ENCODE measurements at places on chromosomes 5 and 9. TPM values are rescaled to one million over a fixed set of nuclear protein-coding genes. Genes with fewer than 3 reads are reported as not detected.

- no peak overlapping the region for H3K4me3 ChIP-seq
- no peaks in the 10 kb centered on the region for H3K27me3 ChIP-seq
- no peak overlapping the region for H3K27ac ChIP-seq
Measured at GRCh38 chr5:131530706-131531331, 104.2 kb downstream of the RAPGEF6 start.

DNA sequence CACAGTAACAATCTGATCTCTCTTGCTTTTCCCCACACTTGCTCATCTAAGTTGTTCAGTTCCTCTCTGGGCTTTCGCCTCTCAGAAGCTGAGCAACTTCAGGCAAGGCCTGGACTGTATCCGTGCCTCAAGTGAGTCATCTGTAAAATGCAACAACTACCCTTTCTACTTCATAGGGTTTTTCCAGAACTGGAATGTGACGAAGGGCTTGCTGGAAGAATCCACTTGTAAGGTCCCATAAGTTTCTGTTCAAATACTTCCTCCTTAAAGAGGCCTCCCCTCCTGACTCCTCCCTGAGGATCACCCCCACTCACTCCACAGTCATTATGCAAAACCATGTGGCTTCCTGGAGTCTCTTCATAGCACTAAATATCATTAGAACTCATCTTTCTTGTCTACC lies 17.5 kb upstream of the INSYN2B start:
- H3K36me3 ChIP-seq: no peaks in the 10 kb centered on the region
- H3K27me3 ChIP-seq: no peaks in the 10 kb centered on the region

DNA sequence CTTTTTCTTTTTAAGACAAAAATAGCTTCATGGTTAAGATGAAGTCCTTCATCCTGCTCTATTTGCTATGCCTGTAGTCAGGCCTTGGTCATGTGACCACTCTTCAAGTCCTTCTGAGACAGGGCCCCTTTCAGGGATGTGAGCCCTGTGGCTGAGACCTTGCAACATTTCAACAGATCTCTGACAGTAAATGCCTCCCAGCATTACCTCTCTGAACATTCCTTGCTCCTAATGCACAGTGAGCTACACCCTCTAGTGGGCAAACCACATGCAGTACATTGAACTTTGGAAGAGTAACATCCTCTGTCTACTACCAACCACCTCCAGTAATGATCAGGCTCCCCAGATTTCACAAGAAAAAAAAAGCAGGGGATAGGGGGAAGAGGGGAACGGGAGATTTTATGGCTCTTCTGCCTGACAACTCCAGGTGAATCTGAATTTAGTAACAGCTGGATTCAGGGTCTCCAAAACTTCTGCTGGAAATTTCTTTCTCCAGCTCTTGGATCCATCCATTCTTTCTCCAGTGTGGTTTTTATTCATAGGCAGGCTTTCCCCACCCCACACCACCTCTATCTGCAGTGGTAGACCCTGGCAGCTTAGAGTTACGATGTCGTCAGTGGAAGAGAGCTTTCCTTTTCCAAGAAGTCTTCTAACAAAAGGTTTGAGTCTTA lies 8.9 kb upstream of the FBXO38 start:
- no peak for DNase-seq
- no peaks in the 10 kb centered on the region for H3K4me1 ChIP-seq
- H3K27me3 ChIP-seq: no peaks in the 10 kb centered on the region
- H3K27ac ChIP-seq: no peak overlapping the region
- H3K4me3 ChIP-seq: no peak overlapping the region

- no peaks in the 10 kb centered on the region for H3K27me3 ChIP-seq
- H3K4me1 ChIP-seq: no peaks in the 10 kb centered on the region
- DNase-seq: no peak
- no peak overlapping the region for H3K4me3 ChIP-seq
- H3K36me3 ChIP-seq: no peaks in the 10 kb centered on the region
Measured at GRCh38 chr5:158756871-158757270, 342.8 kb downstream of the EBF1 start.

- peak overlapping the region; percentile 48 for H3K27ac ChIP-seq
- DNase-seq: no peak
- no peak overlapping the region for H3K4me3 ChIP-seq
Measured at GRCh38 chr9:91727316-91727861, 222.6 kb downstream of the ROR2 start.

- H3K27me3 ChIP-seq: no peaks in the 10 kb centered on the region
- no peaks in the 10 kb centered on the region for H3K4me1 ChIP-seq
- H3K36me3 ChIP-seq: no peaks in the 10 kb centered on the region
- H3K27ac ChIP-seq: no peak overlapping the region
- no peak overlapping the region for H3K4me3 ChIP-seq
Measured at GRCh38 chr5:107319901-107320300, 350.8 kb downstream of the EFNA5 start.

DNA sequence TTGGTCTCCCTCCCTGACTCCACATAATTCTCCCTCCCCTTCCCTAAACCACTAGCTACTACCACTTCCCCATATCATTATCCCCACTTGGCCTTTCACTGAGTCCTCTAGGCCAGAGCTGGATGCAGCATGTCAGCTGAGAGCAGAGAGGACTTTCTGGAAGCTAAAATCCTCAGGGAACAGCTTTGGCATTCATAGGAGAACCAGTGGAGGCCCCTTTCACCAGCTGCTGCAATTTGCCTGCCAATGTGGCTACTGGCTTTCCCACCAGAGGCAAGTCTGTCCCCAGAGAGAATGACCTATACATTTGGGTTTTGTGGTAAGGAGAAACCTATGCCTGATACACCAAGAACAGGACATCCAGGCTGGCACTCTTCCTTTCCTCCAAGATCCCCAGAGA lies 14.4 kb downstream of the FAM219A start:
- H3K36me3 ChIP-seq: peaks cover 5% of the 10 kb centered on the region
- no peak overlapping the region for H3K27ac ChIP-seq
- H3K27me3 ChIP-seq: no peaks in the 10 kb centered on the region

RELL2 gene
- total RNA-seq: 5.1 TPM

- no peaks in the 10 kb centered on the region for H3K36me3 ChIP-seq
- H3K27me3 ChIP-seq: no peaks in the 10 kb centered on the region
- peak overlapping the region; percentile 44 for H3K27ac ChIP-seq
- peaks cover 22% of the 10 kb centered on the region for H3K4me1 ChIP-seq
- DNase-seq: no peak
- no peak overlapping the region for H3K4me3 ChIP-seq
Measured at GRCh38 chr9:99465231-99465907, 243.3 kb downstream of the SEC61B start.

DNA sequence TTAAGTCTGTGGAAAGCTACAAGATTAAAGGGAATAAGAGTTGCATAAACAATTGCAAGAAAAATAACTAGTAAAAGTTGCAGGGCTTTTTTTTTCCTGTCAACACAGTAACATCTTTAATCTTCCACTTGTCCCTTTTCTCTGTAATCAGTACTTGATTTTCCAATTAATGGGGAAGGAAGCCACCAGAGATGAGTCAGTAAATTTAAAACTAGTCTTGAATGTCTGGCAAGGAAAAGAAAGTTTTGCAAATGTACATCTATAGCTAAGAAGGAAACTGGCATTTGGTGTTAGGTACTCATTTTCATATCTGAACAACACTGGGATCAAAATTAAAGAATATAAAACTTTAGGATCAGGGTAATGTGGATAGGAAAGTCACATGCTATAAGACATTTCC lies 17.1 kb downstream of the DAP start:
- H3K4me1 ChIP-seq: peaks cover 19% of the 10 kb centered on the region
- no peak for DNase-seq
- no peaks in the 10 kb centered on the region for H3K36me3 ChIP-seq
- H3K27ac ChIP-seq: no peak overlapping the region

PTGES gene
- total RNA-seq: 1.7 TPM

ANKRD18A gene
- total RNA-seq: 0.11 TPM
